ENCODE measurements at places on chromosomes 6 and 20.

DNA sequence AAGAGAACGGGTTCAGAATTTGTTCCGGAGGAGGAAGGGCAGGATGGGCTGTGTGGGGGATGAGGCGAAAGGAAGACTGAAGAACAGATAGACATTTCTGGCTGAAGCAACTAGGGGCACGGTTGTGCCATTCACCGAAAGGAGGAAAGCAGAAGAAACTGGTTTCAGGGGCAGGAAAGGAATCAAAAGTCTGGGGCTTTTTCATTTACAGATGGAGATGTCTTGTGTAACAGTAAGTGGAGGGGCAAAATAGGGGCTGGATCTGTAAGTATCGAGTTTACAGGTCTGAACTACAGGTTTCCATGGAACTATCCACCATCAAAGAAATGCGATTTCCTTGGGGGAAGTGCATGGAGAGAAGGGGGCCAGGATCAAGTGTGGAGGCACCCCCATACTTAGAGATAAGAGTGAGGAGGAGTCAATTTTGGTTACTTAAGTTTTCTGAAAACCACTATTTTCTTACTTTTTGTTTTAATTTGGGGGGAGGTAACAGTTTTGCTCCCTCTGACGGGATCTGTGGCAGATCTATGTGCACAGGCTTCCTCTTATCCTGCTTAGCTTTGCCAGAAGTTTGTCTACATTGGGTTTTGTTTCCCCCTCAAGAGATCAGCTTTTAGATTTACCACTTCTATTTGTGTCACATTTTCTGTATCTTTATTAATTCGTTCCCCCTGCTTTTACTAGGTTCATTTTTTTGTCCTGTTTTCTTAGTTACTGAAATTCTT, 120.1 kb downstream of the SLC23A2 start:
- DNase-seq: no peak

DNA sequence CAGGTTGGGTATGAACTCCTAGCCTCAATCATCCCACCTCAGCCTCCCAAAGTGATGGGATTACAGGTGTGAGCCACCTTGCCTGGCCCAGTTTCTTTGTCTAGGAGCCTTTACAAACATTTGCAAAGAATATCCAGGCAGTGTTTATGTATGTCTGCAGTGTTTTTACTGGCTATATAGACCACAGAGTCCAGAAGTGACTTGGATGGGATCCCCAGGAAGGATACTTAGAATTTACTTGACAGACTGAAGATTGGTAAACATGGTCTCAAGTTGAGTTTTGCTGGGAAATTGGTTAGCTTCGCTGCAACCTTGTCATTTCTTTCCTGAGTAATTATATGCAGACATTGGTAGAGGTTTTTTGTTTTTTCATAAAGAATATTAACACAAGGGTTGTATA, 23.8 kb downstream of the JARID2 start:
- no peak for DNase-seq

DNA sequence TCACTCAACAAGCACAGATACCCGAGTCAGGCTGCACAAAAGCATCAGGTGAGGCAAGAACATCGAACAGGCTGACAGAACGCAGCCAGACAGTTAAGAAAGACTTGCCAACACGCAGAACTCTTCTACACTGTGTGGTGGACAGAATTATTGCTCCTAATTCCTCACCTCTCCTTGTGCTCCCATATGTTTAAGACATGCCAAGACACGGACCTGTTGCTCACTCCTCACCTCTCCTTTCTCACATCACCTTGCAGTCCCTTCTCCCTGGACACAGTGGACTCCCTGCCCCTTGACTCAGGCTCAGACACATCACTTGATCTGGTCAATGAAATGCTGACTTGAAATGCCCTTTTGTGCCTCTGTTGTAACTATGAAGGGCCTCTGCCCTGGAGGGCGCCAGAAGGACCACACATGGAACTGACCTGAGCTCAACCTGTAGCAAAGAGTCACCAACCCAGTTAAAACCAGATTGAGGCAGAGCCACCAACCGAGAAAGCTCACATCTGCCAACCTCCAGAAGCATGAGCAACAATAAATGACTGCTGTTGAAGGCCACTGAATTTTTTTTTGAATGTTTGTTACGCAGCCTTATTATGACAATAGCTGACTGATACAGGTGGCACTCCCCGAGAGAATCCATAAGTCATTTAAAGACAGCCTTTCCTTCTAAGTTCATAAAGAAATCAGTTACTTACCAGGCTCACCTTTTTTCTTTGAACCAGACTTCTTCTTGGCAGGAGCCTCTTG, 24.0 kb downstream of the RRBP1 start:
- DNase-seq: no peak

DNA sequence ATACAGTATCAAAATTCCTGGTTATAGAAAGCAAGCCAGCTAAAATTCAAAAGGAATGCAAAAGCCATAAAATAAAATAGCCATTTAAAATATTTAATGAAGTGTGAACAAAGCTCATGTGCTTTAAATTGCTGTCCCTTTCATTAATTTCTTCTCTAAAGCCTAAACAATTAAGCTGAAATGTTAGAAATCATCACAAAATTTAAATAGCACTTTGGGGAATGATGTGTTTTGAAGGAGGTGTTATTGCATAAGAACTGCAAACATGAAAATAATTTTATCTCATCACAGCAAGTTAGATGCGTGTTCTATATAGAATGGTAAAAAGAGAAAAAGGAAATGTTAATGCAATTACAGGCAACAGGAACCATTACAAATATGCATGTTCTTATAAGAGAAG, 111.0 kb downstream of the RIMS1 start:
- no peak for DNase-seq

GRCh38 chr20:3663858-3664257, 659 bp upstream of the GFRA4 start:
- no peak for DNase-seq

DNA sequence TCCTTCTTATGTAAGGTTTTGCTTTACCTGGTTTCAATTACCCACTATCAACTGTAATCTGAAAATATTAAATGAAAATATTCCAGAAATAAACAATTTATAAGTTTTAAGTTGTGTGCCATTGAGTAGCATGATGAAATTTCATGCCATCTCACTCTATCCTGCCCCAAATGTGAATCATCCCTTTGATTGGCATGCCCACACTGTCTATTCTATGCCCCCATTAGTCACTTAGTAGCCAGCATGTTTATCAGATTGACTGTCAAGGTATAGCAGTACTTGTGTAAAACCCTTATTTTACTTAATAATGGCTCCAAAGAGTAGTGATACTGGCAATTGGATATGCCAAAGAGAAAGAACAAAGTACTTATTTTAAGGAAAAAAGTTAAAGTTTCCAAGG, 403.8 kb downstream of the ADGRB3 start:
- DNase-seq: no peak

DNA sequence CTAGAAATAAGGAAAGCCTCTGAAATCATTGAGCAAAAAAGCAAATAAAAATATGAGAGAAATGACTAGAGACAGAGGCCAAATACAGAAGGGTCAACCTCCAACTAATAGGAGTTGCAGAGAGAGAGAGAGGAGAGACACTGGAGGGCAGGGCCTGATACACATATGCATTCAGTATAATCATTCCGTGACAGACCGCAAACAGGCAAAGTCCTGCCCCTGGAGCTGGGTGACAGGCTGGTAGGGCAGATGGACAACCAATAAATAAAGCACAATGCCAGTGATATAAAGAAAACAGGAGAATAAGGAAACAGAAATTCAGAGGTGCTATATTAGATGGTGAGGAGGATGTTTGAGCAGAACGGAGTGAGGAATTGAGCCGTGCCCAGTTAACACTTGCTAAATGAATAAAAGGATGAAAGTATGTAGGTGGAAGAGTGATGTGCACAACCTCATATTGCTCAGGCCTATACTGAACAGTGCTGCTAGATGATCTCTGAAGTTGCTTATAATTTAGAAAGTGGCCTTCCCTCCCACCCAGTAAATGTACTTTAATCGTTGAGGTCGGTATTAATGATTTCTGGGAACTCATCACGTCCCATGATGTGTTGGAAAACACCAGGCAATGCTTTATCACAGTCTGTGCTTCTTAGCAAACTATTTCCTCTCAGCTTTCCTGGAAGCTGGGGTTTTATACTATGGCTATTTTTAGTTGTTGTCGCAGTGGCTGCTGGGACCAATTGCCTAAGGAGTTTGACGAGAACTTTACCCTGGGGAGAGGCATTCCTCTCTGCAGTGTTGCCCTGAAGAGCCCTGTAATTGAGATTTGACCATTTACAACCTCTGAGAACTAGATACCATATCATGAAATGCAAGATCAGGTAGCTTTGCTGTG, 37.6 kb upstream of the CLIC5 start:
- no peak for DNase-seq

DNA sequence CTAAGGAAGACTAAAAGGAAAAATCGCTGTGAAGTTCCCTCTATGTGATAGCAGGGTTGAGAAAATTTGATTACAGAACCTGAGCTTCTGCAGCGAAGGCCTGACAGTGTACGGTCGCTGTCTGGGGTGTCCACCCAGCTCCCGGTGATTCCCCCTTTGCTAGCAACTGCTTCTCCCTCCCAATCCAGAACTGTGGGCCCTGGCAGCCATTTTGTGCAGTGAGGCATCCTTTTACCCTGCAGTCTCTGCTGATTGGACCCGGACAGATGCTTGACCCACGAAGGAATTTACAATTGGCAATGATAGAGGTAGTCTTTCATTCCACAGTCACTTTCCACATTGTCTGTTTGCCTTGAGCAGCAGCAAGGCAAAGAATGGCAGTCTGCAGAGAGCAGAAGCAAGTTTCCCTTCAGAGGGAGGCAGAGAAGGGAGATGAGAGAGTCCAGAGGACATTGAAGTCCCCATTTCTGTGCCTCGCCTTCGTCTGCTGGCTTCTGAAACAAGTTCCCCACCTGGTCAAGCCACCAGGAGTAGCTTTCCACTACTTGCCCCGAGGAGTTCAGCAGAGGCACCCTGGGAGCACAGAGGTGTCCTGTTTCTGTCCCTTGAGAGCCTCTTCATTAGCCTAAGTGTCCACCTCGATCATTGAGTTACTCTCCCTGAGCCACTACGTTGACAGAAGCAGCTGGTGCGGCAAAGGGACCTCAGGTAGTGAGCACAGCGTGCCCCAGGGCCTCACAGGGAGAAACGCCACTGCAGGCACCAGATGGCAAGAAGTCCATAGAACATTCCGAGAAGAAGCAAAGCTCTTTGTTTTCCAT, 370.3 kb downstream of the NRN1 start:
- no peak for DNase-seq

DNA sequence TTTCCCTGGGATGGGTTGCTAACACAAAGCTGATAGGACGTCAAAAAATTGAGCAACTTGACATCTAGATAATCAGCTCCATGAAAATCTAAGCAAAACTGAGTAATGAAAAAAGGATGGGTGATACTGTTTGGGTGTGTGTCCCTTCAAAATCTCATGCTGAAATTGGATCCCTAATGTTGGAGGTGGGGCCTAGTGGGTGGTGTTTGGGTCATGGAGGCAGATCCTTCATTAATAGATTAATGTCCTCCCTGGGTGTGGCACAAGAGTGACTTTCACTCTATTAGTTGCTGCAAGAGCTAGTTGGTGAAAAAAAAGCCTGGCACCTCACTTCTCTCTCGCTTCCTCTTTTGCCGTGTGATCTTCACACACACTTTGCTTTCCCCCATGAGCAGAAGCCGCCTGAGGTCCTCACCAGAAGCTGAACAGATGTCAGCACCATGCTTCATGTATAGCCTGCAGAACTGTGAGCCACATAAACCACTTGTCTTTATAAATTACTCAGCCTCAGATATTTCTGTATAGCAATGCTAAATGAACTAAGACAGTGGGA, 160.9 kb downstream of the FRK start:
- no peak for DNase-seq

- no peak for DNase-seq
These were observed 7.4 kb upstream of the TJAP1 start for GRCh38 chr6:43469947-43470346.

DNA sequence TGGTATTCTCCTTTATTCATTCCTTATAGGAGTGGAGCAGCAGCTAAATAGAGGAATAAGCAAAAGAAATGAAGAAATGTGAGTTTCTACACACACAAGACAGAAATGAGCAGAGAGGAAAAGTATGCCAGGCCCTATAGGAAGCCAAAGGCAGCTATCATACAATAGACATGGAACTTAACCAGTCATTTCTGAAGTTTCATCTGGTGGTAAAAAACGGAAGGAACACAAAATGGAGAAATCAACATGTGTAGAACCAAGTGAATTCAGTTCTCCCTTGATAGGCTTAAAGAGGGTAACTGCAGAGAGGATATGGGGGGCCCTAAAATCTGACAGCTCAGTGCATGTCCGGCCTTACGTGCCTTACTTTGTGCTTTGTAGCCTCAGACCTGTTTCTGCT, 44.6 kb downstream of the TSBP1 start:
- no peak for DNase-seq

DNA sequence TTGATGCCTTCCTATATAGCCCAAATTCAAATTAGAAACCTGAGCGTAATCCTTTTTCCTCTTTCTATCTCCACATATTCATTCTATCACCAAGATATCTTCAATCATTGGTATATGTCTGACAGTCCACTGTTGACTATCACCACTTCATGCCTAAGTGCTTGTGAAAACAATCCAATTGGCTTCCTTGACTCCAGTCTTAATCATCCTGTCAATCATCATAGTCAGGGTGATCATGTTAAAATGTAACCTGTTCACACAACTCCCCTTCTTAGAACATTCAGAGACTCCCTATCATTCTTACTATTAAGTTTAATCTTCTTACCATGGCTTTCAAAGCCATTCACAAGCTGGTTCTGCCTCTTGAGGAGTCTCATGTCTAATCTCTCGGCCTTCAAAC, 616.7 kb downstream of the PHF3 start:
- no peak for DNase-seq

- DNase-seq: no peak
These were observed 51.5 kb downstream of the COL19A1 start for GRCh38 chr6:69917834-69918233.

GRCh38 chr6:135600931-135601330, 103.4 kb upstream of the AHI1 start:
- no peak for DNase-seq

DNA sequence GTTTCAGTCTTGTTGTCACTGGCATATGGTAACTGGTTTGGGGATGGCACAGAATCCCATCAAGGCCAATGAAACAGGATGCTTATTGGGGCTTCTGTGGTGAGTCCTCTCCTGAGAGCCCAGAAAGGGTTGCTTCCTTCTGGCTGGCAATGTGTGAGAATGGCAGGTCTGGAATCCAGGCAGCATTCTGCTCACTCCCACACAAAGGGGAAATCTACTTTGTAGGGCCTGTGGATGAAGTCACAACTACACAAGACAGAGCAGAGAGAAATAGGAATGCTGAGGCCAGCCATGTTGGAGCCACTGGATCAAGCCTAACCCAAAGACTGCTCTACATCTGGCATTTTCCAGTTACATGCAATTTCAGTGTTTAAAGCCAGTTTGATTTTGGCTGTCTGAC, 15.7 kb downstream of the PLAGL2 start:
- no peak for DNase-seq

GRCh38 chr6:119713903-119714302, 364.3 kb upstream of the MAN1A1 start:
- DNase-seq: no peak
